ENCODE measurements at places on chromosomes 16 and 17. TPM values are rescaled to one million over a fixed set of nuclear protein-coding genes. Genes with fewer than 3 reads are reported as not detected.

- H3K4me1 ChIP-seq: no peaks in the 10 kb centered on the region
- H3K27ac ChIP-seq: no peak overlapping the region
- DNase-seq: no peak
Measured at GRCh38 chr16:82156761-82157533, 13.1 kb downstream of the MPHOSPH6 start.

DNA sequence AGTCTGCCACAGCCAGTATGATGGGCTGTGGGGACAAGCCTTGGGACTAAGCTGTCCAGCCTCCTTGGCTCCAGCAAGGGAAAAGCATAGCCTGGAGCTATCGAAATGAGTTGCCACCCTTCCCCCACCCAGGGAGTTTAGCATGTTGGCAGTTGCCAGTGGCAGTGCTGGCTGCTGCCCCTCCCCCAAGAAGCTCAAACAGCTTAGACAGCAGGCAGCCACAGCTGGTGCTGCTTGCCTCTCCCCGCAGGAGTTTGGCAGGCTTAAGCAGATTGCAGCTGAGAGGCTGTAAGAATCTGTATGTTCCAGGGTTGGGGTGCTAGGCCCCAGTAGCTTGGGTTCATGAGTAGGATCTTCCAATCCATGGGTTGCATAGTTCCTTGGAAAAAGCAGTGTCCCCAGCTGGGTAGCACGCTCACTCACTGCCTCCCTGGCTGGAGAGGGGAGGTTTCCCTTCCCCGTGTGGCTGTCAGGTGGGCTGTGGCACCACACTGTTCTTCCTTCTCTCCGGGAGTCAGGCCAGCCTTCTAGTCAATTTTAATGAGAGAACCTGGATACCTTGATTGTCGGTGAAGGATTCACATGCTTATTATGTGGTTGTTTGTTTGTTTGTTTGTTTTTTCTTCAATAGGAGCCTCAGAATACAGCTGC is 506.1 kb downstream of the CDH11 start:
- no peaks in the 10 kb centered on the region for H3K27me3 ChIP-seq
- no peak overlapping the region for H3K4me3 ChIP-seq
- H3K36me3 ChIP-seq: no peaks in the 10 kb centered on the region
- no peak overlapping the region for H3K27ac ChIP-seq
- H3K4me1 ChIP-seq: no peaks in the 10 kb centered on the region

Gene DYNC1LI2
- 92.8 TPM for total RNA-seq

Gene P2RX5
- 9.0 TPM for total RNA-seq

Gene MYH8
- total RNA-seq: not detected

Gene AP2B1
- 198 TPM for total RNA-seq

Gene CNTD1
- not detected for total RNA-seq

Gene GRAPL
- total RNA-seq: 0.44 TPM

- no peaks in the 10 kb centered on the region for H3K36me3 ChIP-seq
- DNase-seq: no peak
Measured at GRCh38 chr16:7398536-7398935, 65.9 kb downstream of the RBFOX1 start.

Gene ZDHHC1
- 9.1 TPM for total RNA-seq

- peaks cover 28% of the 10 kb centered on the region for H3K36me3 ChIP-seq
- H3K27ac ChIP-seq: no peak overlapping the region
- DNase-seq: no peak
- H3K4me3 ChIP-seq: no peak overlapping the region
- H3K4me1 ChIP-seq: no peaks in the 10 kb centered on the region
Measured at GRCh38 chr16:84471316-84471715, 33.1 kb downstream of the MEAK7 start.

- H3K36me3 ChIP-seq: no peaks in the 10 kb centered on the region
- peak; percentile 15 for DNase-seq
- H3K27me3 ChIP-seq: no peaks in the 10 kb centered on the region
- H3K4me3 ChIP-seq: no peak overlapping the region
- H3K27ac ChIP-seq: no peak overlapping the region
Measured at GRCh38 chr16:72371307-72372086, 199.5 kb upstream of the PMFBP1 start.
